Activated naive CD4-positive, alpha-beta T cell (primary cell): ENCODE measurements at places on chromosomes 7 and 10.
A peak's percentile ranks its signal among the peaks of the same experiment; 100 is the strongest.

DNA sequence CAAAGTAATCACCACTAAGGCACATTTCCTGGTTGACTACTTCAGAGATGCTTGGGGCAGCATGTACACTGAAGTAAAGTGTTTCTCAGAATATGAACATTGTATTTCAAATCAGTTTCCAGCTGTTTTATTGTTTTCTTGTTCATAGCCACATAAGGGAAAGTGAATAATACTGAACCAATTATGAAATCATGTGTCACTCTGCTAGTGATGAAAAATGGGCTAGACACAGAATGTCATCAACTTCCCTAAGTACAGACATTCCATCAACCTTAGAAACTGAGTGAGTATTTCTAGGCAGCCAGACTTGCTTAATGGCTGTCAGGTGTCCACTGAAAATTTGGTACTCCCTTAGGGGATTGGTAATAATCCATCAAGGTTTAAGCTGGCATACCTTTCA, 603.5 kb downstream of the ARL4A start:
- DNase-seq: no peak

DNA sequence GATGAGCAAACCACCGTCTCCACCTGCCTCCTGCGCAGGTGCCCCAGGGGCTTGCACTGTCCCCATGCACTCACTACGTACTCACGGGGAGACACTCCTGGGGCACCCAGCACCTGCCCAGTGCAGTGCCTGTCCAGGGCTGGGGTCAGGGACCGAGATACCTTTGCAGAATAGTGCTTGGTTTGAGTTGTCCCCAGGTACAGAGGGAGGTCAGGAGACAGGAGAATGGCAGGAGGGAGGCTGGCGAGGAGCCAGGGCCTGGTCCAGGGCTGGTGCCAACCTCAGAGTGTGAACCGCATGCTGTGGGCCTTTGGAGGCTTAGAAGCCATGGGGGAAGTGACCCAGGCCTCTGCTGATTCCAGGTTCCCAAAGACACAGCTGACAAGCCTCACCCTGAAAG, 110.1 kb upstream of the GPR26 start:
- DNase-seq: no peak

GRCh38 chr10:7577579-7577978, 89.2 kb downstream of the ITIH5 start:
- no peak for DNase-seq

GRCh38 chr7:44258423-44258760, 57.6 kb downstream of the YKT6 start:
- no peak for DNase-seq

GRCh38 chr7:23067271-23067670, 38.3 kb upstream of the KLHL7 start:
- DNase-seq: no peak

DNA sequence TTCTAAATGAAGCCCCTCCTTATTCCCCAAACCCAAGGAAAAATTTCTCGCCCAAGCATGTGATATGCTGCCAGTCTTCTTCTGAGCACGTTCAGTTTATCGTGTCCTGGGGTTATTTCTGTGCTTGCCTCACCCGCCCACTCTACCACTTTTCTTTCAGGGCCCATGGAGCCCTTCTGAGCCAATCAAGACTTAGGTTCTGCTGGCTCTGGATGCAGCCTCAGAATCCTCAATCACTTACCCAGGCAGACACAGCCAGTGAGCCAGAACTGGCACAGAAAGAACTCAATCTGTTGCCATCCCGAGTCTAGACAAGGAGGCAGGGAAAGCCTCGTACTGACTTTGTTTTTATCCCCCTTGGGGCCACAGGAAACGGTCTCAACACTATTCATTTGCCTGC, 34.2 kb upstream of the C10orf90 start:
- no peak for DNase-seq

GRCh38 chr10:31136386-31136785, 104.7 kb upstream of the ZNF438 start:
- no peak for DNase-seq

DNA sequence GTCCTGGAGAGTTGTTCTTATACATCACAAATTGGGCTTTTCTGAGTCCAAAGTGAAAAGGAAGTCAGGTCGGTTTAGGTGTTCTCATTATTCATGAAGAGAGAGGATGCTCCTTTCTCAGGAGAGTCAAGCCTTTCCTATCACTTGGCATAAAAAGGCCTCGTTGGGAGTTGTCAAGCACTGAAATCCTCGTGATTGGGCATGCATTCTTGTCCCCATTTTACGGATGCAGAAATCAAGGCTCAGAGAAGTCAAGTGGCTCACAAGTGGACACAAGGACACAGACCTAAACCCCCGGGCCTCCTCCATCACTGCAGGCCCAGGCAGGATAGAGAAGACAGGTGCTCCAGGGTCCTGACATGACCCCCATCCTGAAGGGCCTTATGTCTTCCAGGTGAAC, 8.5 kb downstream of the RBP3 start:
- DNase-seq: no peak

DNA sequence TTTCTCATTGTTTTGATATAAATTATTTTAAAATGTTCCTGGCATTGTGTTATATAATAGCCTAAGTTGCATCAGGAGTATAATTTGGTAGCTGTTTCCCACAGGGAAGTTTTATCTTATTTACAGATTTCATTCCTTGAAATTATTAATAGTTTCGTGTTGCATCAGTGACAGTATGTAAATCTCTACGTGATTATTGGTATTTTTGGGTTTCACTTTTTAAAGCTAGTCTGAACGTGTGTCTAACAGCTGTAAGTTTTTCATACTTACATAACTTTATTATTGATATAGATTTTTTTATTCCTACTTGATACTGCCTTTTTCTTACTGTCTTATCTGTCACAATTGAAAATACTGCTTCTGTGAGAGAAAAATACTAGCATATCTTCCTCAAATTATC, 167.9 kb downstream of the PHF14 start:
- no peak for DNase-seq

DNA sequence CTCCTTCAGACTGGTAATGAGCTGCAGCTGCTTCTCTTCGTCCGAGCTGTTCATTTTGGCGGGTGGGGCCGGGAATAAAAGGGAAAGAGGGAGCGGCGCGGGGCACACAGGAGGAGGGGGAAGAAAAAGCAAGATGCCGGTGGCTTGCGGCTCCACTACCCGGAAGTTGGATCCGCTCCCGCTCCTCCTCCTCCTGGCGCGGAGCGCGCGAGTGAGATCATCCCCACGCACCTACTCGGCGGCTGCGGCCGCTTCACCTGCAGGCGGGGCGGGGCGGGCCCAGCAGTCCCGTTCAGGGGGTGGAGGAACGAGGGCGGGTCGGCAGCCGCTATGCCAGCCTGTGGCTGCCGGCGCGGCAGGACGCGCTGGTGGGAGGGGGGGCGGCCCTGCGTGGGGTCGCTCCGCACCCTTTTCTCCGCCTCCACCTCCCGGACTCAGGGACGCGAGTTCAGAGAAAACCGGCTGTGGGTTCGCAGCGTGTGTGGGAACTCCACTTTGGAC, at the start of gene SHTN1:
TSS of gene SHTN1 (minus strand) at position 162 of the 501 bp plus-strand sequence. CDS start at position 54, 108 bp downstream.
- DNase-seq: no peak

- no peak for DNase-seq
These were observed 39.2 kb downstream of the LDB3 start for GRCh38 chr10:86707505-86707904.

DNA sequence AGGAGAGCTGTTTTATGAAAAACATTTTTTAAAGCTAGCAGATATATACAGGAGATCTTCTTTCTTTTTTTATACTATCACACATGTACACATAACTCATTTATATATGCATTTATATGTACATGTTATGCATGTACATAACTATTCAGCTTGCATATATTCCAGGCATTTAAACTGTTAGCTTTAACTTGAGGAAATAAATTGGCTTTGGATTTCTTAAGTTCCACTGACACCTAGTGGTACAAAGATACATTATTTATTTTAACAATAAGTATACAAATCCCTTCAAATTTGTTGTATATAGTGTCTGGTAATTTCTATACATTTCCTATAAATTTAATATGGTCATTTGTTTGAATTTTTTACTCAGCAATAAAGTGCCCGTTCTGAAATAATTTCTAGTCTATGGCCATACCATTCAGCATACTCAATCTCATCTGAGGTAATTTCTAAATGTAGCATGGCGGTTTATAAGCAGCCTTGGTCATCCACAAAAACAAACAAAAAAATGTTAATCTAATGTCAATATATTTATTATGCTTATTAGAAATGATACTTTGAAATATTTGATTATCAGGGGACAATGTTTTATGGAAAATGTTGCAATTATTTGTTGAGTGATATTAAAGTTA, 11.6 kb downstream of the ZDHHC6 start:
- no peak for DNase-seq

GRCh38 chr10:96260014-96260413, 11.4 kb downstream of the BLNK start:
- DNase-seq: no peak

- DNase-seq: no peak
These were observed 268.3 kb downstream of the DIP2C start for GRCh38 chr10:421170-421569.

GRCh38 chr10:93445097-93445960, 36.8 kb downstream of the MYOF start:
- DNase-seq: no peak

- DNase-seq: no peak
These were observed 285.9 kb downstream of the CELF2 start for GRCh38 chr10:11303361-11304170.

GRCh38 chr10:99984211-99985034, 25.3 kb downstream of the DNMBP start:
- DNase-seq: no peak

GRCh38 chr7:140027858-140028257, 34.9 kb downstream of the PARP12 start:
- DNase-seq: no peak

GRCh38 chr7:111660478-111660877, 98.2 kb upstream of the IMMP2L start:
- no peak for DNase-seq

GRCh38 chr7:19404912-19405329, 259.7 kb upstream of the FERD3L start:
- no peak for DNase-seq

- no peak for DNase-seq
These were observed 96.6 kb upstream of the LRRN3 start for GRCh38 chr7:110994028-110994967.

GRCh38 chr7:151051108-151051507, 2.8 kb downstream of the ASIC3 start:
- peak; percentile 55 for DNase-seq

DNA sequence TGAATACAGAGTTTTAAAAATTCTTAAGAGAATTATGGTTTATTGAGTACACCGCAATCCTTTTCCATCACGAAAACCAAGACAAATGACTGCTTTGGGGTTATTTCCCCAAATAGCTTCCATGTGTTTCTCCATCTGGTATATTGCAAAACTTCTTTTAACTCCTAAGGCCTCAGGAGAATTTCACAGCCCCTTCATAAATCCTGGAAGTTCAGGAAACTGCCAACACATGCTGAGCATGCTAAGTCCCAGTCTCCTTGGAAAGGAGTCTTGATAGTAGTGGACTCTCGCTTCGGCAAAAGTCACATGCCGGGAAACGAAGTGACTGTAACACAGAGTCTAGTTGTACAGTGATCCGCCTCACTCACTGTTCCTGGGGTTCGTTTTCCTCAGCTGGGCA, 88.1 kb upstream of the RSU1 start:
- no peak for DNase-seq

GRCh38 chr7:142030848-142031247, 35.2 kb downstream of the MGAM start:
- DNase-seq: no peak

DNA sequence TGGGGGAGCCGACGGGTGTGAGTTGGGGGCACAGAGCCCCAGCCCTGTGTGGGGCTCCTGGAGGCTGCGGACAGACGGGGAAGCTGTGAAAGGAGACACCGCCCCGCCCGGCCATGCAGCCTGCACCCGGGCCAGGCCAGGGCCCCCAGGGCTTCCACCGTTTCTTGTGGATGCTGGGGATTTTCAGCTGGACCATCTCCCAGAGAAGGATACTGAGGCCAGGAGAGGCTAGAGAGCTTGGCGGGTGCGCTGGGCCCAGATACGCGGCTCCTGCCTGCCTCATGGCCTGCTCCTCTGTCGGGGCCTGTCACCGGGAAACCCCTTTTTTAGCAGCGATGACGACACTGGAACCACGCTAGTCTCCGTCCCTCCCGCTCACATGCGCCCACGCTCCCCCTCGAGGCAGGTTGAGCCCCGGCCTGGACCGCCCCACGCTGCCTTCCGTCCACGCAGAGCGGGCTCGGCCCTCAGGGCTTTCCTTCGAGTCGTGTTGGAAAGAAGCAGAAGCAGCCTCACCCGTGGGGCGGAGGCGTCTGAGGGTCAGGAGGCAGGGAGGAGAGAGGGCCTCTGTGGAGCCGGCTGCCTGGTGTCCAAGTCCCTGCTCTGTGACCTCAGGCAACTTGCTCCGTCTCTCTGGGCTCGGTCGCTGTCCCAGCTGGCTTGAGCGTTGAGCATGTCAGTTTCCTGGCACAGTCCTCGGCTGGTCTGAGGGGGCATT, 11.7 kb downstream of the TMEM184A start:
- no peak for DNase-seq

GRCh38 chr7:28957064-28957750, 923 bp downstream of the TRIL start:
- no peak for DNase-seq
